ENCODE measurements at places on chromosomes 3 and 15.
A peak's percentile ranks its signal among the peaks of the same experiment; 100 is the strongest.

- DNase-seq = no peak
These were observed 27.3 kb upstream of the NMB start for GRCh38 chr15:84685304-84685703.

GRCh38 chr3:33954956-33955355 lies 156.5 kb downstream of the PDCD6IP start:
- no peak for DNase-seq

- no peak for DNase-seq
These were observed 86.6 kb upstream of the PPIB start for GRCh38 chr15:64249406-64249805.

DNA sequence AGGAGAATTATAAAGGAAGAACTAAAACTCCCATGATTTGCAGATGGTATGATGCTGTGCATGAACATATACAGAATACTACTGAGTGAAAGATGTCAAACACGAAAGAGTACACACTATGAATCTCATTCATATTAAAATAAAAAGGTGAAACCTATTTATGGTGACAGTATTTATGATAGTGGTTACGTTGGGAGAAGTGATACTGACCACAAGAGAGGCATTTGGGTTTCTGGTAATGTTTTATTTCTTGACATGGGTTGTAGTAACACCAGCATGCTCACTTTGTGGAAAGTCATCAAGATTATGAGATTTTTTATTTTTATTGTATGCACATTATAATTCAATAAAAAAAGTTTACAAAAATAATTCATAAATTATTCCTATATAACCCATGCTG lies 324.0 kb downstream of the GAP43 start:
- no peak for DNase-seq

GRCh38 chr15:33664947-33665346 lies 303.4 kb upstream of the CHRM5 start:
- no peak for DNase-seq

GRCh38 chr3:105791919-105792786 lies 76.7 kb downstream of the CBLB start:
- no peak for DNase-seq

DNA sequence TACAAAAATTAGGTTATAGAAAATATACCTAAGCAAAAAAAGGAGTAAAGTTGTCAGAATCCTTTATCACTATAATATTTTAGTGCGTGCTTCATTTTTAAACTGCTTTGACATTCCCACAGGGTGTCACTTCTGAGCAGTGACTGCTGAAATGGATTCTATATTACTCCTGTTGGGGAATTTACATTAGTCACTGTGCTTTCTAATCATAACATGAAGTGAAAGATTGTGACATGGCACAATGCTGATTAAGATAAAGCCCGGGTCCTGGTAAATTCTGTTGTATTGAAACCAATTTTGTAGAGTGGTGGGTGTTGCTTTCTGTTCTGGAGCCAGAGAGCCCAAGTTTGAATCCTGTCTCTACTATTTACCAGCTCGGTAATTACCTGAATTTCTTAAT lies 36.4 kb upstream of the EHHADH start:
- no peak for DNase-seq

DNA sequence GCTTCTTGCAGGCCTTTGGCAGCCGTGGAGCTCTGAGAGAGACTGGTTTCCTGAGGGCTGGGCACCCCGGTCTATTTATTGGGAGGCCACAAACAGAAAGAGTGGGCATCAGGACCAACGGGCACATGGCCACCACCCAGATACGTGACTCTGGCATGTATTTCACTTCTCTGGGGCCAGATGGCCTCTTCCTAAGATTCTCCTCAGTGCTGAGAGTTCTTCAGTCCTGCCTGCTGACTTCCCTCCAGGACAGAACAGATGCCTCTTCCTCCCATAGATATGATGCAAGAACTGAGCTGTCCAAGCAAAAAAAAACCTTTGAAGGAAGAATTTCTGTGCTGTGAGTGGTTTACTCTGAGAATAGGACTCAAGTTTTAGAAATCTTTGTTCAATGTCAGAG lies 107.7 kb downstream of the IGF2BP2 start:
- no peak for DNase-seq

DNA sequence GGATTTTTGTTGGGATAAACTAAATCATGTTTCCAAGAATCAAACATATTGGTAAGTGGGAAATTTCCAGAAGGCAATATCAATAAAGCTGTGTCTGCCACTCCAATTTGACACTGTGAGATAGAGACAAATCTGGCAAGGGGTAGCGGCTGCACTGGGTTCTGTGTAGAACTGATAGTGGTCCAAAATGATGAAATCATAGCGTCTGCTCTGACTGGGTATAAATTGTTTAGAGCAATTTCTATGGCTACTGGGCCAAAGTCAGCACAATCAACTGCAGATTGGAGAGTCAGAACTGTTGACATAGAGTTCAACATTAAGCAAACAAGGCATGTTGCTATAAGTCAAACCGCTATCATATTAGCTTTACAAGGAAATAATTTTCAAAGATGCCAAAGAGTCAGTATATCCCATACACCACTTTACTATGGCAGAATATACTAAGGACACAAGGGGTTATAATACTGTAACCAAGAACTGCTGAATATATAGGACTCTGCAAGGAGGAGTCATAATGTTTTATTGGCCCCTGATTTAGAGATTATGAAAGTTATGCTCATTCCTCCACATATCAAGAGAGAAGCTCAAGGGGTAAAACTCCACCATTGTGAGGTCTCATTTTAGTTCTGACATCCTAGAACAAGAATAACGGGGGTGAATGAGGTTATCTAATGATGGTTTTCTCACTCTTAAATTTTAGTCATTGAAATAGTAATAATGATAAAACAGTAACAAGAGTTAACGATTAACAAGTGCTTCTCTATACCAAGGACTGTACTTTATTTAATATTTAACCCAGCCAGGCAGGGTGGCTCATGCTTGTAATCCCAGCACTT lies 309.7 kb upstream of the GADL1 start:
- no peak for DNase-seq

DNA sequence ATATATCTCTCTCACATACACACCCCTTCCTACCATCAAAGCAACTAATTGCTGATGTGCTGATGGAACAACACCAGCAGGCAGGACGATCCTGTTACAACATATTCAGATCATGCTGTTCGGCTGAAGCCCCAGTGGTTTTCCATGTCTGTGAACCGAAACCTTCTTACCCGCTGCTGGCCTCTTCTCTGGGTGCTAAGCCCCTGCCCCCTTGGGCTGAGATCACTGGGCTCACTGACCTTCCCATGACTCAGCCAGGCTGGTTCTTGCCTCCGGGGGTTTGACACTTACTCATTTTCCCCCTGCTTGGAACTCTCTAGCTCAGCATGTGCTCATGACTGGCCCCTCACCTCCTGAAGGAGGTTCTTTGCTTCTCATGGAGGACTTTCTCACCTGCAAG lies 122.0 kb upstream of the RGMA start:
- DNase-seq = no peak

DNA sequence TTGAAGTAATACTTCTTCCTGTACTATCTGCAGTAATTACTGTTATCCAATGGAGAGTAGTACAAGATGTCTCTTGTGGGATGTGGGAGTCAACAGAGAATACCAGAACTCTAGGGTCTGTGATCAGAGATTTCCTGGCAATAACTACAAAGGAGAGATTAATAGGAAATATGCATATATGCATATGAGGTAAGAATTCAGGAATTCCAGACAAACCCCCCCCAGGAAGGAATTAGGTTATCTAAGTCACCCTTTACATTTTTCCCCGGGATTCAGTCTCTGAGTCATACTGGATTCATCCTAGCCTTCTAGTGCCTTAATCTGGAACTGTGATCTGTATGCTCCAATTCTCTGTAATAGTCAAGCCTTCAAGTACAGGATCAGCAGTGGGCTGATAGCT lies 49.4 kb downstream of the GTF2E1 start:
- DNase-seq = no peak

DNA sequence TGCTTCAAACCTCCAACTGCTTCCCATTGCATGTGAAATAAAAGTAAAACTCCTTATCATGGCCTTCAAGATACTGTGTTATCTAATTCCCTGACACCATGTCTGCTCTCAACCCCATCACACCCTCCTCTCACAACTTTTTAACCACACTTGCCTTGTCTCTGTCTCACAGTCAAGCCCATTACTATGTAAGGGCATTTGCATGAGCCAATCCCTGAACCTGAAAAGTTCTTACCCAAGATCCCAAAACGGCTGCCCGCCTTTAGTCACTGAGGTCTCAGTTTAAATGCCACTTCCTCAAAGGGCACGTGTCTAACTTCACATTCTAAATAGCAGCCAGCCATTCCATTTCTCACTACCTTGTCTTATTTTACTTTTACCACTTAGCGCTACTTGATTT lies 83.1 kb downstream of the SST start:
- no peak for DNase-seq

DNA sequence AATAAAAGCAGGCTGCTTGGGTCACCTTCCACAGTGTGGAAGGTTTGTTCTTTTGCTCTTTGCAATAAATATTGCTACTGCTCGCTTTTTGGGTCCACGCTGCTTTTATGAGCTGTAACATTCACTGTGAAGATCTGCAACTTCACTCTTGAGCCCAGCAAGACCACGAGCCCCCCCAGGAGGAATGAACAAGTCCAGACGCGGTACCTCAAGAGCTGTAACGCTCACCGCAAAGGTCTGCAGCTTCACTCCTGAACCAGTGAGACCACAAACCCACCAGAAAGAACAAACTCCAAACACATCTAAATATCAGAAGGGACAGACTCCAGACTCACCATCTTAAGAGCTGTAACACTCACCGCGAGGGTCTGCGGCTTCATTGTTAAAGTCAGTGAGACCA lies 47.5 kb upstream of the CCR4 start:
- no peak for DNase-seq

GRCh38 chr15:73941871-73942635 lies 15.8 kb downstream of the LOXL1 start:
- no peak for DNase-seq

- DNase-seq = no peak
These were observed 25.1 kb downstream of the CNTN6 start for GRCh38 chr3:1117843-1118473.

- no peak for DNase-seq
These were observed 16.4 kb downstream of the ARRDC4 start for GRCh38 chr15:97976766-97977503.

- no peak for DNase-seq
These were observed 170.7 kb downstream of the WDR72 start for GRCh38 chr15:53588773-53589172.

- DNase-seq = peak; percentile 99
These were observed at the start of gene NDUFB4 for GRCh38 chr3:120596116-120596852. TSS of gene NDUFB4 (plus strand) at chr3:120596336. CDS start at chr3:120596360, 24 bp downstream.

GRCh38 chr3:174620855-174621472 lies 238.2 kb upstream of the NAALADL2 start:
- DNase-seq = no peak

DNA sequence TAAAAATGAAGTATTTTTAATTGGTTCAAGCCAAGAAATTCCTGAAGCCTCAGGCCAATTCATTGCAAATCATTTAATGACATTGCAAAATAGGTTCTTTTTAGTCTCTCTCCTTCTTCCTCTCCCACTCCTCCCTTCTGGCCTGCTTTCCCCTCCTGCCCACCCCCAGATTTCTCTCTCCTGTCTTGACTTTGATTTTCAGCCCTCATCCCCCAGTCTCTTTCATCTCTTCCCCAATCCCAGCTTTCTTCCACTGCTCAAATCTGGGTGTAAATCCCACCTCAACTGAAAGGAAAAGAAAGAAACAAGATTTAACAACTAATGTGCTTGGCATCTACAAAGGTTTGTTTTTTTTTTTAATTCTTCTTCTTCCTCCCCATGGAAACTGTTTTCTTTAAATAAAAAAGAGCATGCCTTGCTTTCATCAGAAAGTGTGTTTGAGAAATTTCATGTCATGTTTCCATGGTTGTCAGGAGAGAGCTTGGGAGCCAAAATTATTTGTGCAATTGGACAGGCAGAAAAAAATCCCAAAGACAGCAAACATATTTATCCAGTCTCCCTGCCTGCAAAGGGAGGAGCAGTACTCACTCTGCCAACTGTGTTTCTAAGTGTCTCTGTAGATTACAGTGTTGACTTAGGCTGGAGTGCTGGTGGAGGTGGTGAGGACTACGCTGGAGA lies 50.4 kb downstream of the BOC start:
- DNase-seq = no peak

- no peak for DNase-seq
These were observed 27.0 kb downstream of the CRYGS start for GRCh38 chr3:186517218-186517617.

- DNase-seq = peak; percentile 96
These were observed 114.8 kb downstream of the DLG1 start for GRCh38 chr3:197183582-197183981.

- DNase-seq = no peak
These were observed at the start of gene VGLL3 for GRCh38 chr3:86990734-86991481. TSS of gene VGLL3 (minus strand) at chr3:86991149. CDS start at chr3:86990743, 406 bp downstream.

DNA sequence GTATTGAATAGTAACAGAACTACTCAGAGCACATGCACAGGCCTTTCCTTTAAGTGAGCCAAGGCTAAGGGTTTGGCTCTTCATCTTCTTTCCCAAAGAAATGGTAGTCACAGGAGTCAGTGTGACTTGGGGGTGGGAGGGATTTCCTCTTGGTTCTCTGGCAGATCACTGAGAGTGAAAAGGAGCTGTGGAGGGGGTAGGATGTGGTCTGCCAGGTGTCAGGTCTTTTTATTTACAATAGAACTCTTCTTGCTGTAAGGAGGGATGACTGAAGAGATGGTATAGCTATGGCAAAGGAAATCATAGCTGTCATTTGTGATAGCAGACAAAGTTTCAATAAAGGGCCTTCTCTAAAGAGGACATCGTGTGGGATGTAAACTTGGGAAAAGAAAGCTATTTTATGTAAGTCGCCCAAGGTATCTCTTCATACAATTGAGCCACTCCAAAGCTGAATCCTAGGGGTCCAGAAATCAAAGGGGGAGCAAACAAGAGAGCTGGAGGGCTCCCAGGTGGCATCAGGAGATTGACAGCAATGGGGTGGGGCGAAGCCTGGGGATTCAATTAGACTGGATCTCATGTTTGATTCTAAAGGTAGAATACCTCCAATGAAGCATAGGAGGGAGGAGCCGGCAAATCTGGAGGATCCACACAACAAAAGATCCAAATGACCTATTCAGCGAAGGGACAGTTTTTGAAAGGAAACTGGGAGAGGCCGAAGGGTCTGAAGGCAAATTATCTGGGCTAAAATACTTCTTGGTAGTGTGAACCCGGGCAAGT lies 20.0 kb upstream of the CHD2 start:
- DNase-seq = no peak

DNA sequence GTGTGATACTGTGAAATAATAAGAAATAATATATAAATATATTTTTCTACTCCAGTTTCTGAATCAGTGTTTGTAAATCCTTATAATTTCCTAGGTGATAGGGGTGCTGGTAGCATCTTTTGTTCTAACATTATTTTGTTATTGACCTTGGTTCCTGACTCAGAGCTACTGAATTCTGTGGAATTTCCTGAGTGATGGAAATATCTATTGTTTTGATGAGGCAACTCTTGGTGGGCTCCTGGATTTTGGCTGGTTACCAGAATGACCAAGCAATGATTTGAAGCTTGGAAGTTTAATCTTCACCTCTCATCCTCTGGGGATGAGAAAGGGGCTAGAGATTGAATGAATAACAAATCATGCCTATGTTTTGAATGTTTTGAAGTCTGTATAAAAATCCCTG lies 377.3 kb downstream of the LPP start:
- no peak for DNase-seq

GRCh38 chr15:66188464-66188863 lies 65.1 kb downstream of the MEGF11 start:
- DNase-seq = no peak

Data from NAMALWA (cell line).